ENCODE measurements at places on chromosomes 1 and 21.

DNA sequence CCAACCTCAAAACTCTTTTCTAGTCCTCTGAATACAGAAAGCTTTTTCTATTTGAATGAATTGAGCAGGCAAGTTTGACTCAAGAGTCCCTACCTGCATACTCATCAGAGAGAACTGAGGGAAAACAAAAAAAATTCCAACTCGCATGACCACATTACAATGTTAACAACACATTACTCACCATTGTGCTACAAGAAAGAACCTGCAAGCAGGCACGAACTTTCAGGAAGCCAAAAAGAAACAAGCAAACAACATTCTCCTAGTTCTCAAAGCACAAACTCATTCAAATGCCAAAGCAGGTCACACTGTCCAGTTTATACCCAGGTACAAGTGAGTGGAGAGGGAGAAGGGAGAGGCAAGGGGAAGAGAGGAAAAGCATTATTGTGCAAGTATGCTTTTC lies 14.6 kb downstream of the OTUD7B start:
- DNase-seq = no peak

DNA sequence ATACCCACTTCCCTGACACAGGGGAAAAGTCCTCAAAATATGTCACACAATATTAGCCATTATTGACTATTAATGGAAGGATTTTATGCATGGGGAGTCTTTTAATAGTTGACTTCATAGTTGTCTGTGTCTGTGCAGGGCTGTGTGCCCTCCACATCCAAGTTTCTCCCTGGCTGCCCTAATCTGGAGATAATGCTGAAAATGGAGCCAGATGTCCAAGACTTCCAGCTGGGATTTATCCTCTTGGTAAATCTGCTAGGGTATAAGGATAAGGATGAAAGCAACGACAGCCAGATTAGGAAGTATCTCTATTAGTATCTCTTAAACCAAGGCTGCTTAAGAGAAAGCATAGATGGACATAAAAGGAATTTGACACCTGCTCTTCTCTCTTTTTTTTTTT lies 42.1 kb downstream of the CDK18 start:
- DNase-seq = no peak

- DNase-seq = no peak
Measured at GRCh38 chr1:243587285-243587684, 262.8 kb downstream of the AKT3 start.

GRCh38 chr1:160676869-160677597 lies 30.2 kb upstream of the SLAMF1 start:
- no peak for DNase-seq

Measured in NCI-H2227 treated with DMSO at 0.1 percent for 48 hours (cell line).